ENCODE measurements at places on chromosomes 13 and 19. TPM values are rescaled to one million over a fixed set of nuclear protein-coding genes. Genes with fewer than 3 reads are reported as not detected.

GPR4 gene
- not detected for total RNA-seq

MEIOSIN gene
- total RNA-seq = not detected

FFAR2 gene
- total RNA-seq = 2.3 TPM

SYNGR4 gene
- total RNA-seq = 0.21 TPM

CCDC70 gene
- total RNA-seq = not detected

C5AR1 gene
- total RNA-seq = 0.26 TPM

ZNF837 gene
- total RNA-seq = 2.1 TPM

UBE2L5 gene
- not detected for total RNA-seq

POLRMT gene
- total RNA-seq = 59.8 TPM

LILRB5 gene
- 0.05 TPM for total RNA-seq

BRCA2 gene
- total RNA-seq = 24.1 TPM

FREM2 gene
- 0.13 TPM for total RNA-seq

OR7G3 gene
- not detected for total RNA-seq

SPTBN4 gene
- 0.18 TPM for total RNA-seq

ZFP82 gene
- 2.6 TPM for total RNA-seq

CRX gene
- total RNA-seq = not detected

RNF17 gene
- total RNA-seq = not detected

MEIS3 gene
- 0.21 TPM for total RNA-seq

DHDH gene
- total RNA-seq = not detected

DAND5 gene
- 0.15 TPM for total RNA-seq

CEACAM7 gene
- total RNA-seq = not detected

KCNRG gene
- 0.27 TPM for total RNA-seq

RGL3 gene
- total RNA-seq = not detected

TMEM38A gene
- total RNA-seq = 17.2 TPM

ZNF730 gene
- not detected for total RNA-seq

TEAD2 gene
- 0.11 TPM for total RNA-seq

TDRD12 gene
- total RNA-seq = not detected

CAB39L gene
- 3.0 TPM for total RNA-seq

PIK3R2 gene
- 23.3 TPM for total RNA-seq

CLEC4M gene
- 0.16 TPM for total RNA-seq

TNNI3 gene
- not detected for total RNA-seq

WDR62 gene
- 18.1 TPM for total RNA-seq

MYBPC2 gene
- total RNA-seq = 1.4 TPM

CGB3 gene
- not detected for total RNA-seq

SOX1 gene
- total RNA-seq = not detected

KLK2 gene
- 1.6 TPM for total RNA-seq

ERICH6B gene
- total RNA-seq = not detected

NXNL1 gene
- total RNA-seq = not detected

CPB2 gene
- 0.16 TPM for total RNA-seq

CALR gene
- 891 TPM for total RNA-seq

SHISA7 gene
- not detected for total RNA-seq

TEX26 gene
- total RNA-seq = not detected

C19orf18 gene
- not detected for total RNA-seq

TLE6 gene
- 6.4 TPM for total RNA-seq

CSNK1A1L gene
- not detected for total RNA-seq

LRRC4B gene
- total RNA-seq = not detected

ACP7 gene
- not detected for total RNA-seq

GJB6 gene
- not detected for total RNA-seq

NOVA2 gene
- 0.44 TPM for total RNA-seq

C19orf85 gene
- not detected for total RNA-seq

MBD3L2 gene
- total RNA-seq = not detected

CHST8 gene
- not detected for total RNA-seq

Measured in GM12878 (cell line).